ENCODE measurements at places on chromosomes 3 and 15.

DNA sequence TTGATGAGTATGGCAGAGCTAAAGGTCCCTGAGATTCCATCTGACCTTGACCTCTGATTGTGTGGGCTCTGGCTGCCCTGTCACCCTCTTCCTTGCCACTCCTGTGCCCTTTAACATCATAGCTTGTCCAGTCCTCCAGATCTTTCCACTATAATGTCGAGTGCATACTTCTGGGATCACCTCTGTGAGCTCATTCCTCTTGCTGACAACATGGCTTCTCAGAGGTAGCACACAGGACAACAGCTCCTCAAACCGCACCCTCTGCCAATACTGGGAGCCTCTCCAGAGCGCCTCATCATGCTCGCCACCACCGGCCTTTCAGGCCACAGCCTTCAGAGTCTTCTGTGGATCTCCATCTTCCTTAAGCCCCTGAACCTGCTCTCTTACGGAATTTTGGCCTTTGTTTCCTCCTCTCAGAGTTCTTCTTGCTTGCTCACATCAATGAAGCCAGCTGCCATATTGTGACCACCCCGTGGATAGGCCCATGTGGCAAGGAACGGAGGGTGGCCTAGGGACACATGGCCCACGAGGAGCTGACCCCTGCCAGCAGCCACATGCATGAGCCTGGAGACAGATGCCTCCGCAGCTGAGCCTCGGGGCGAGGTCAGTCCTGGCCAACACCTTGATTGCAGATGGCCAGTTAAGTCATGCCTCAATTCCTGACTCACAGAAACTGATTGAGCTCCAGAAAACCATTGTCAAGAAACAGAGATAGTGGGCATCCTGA lies 31.1 kb downstream of the PLA2G4D start:
- DNase-seq = no peak

GRCh38 chr3:14428087-14429033 lies 26.0 kb downstream of the SLC6A6 start:
- DNase-seq = no peak

- no peak for DNase-seq
Measured at GRCh38 chr3:100968932-100969906, 24.0 kb downstream of the ABI3BP start.

GRCh38 chr3:72134989-72135451 lies 350.1 kb upstream of the PROK2 start:
- no peak for DNase-seq

DNA sequence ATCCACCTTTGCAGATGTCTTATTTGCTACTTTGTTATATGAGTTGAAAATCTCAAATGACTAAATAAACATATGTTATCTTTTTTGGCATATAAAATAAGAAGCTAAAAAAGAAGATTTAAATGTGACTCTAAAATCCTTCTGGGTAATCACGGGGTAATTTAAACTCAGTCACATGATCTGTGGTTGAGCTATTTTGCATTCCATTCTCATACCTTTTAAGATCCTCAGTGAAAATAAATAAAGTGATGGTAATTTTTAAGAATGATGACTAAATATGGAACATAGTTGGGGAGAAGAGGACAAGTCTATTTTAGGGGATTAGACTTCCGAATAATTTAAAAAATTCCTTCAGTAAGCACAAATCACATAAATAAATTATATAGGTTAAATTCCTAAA lies 1076.8 kb downstream of the TUSC7 start:
- peak; percentile 57 for DNase-seq

DNA sequence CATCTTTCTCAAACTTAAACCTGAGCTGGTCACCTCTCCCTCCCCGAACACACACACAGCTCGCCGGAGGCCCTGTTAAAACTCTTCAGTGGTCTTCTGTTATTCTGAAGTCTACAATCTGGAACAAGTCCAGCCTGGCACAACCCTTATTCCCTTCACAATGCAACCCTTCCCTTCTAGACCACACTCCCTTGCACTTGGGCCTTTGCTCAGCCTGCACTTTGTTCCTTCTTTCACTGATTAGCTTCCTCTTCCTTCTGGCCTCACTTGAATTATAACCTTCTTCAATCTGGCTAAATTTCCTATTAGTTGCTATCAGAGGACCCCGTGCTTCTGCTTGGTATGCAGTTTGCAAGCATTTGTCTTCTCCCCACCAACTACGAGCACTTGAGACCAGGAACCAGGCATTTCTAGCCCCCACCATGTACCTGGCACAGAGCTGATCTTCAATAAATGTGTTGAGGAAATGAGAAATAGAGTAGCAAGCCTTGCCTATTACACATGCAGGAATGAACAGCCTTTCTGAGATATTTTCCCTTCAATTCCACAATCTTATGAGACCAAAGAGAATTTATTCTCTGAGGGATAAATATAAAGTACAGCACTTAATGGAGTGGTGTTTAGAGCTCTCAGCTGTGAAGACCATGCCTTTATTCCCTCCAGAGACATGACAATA lies 663.1 kb upstream of the ADAMTS9 start:
- DNase-seq = no peak

DNA sequence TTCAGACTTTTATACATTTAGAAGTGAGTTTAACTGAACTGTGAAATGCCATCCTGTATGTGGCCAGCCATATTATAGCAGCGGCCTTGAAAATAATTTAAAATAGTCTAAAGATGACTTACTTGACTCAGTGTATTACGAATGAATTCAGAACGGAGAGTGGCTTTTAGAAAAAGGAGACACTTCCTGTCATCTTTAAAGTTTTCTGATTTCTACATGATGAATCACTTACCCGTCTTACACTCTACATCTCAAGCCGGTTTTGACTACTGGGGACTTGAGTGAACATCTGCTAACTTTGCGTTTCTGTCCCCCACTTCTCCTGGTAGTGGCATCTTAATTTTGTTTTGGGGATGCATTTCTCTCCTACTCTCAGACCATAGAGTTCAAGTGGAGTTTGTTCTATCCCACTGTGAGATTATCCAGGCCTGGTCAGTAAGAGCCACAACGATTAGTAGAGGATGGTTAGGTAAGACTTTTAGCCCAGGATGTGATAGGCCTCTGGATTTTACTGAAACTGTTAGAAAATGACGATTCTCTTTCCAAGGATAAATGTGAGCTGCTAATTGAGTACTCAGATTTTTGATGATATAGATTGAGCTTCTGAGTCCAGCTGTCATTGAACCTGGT lies 175.4 kb upstream of the CADPS start:
- peak; percentile 89 for DNase-seq

DNA sequence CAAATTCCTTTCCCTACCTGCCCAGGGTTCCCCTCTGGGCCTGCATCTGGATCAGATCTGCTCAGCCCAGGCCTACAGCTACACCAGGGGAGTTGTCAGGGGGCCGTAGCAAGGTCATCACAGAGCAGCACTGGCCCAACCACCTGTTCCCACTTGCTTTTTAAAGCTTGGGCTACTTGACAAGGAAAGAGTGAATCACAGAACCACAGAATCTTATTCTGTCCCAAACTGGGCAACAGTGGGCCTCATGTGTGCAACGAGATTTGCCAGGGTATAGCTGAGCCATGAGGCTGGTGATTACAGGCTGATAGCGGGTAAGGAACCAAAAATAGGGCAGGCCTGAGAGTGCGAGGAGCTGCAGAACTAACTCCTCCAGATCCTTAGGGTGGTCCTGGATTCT lies 66.7 kb downstream of the MYLK start:
- no peak for DNase-seq

DNA sequence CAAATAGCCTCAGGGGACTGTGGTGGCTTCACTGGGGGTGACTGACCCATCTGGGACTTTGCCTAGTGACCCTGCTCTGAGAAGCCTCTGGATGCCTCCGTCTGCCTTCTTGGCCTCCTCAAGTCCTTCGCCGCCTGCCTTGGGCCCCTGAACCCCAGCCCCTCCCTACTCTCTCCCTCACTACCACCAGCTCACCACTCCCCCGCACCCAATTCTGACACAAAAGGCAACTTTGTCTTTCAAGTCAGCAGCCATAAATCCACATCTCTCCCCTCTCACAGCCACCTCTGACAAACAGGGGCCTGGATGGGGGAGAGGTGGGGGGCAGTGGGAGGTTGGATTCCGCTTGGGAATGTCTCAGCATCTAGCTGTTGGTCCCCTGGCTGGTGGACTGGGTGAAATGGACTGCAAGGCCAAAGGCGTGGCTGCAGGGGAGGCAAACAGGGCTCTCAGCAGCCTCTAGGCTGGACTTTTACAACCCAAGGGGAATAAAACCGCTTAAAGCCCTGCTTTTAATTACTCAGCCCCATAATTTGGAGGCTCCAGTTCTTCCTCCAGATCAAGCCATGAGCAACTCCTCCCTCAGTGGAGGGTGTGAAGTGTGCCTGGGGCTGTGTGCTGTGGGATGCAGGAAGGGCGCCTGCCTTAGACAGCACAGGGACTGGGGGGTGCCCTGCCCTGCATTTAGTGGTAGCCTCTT lies 33.4 kb downstream of the IGDCC3 start:
- DNase-seq = no peak

- no peak for DNase-seq
Measured at GRCh38 chr15:51801391-51801835, 28.0 kb upstream of the TMOD3 start.
